ENCODE measurements at places on chromosomes 11 and 22.

DNA sequence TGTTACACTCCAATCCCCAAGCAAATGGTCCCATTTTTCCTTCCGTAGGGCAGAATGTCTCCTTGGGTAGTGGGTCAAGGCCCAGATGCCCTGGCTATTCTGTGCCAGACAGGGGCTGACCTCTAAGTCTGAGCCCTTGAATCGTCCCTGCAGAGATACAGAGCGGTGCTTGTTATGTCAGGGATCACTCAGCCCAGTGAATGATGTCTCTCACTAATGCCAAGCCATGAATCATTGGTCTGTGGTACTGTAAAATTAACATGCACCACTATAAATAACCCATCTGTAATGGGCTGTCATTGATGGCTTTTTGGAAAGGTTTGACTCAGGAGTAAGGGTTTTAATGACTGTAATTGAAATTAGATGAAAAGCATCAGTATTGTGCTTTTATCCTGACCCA lies 35.3 kb upstream of the KIRREL3 start:
- no peak for DNase-seq

DNA sequence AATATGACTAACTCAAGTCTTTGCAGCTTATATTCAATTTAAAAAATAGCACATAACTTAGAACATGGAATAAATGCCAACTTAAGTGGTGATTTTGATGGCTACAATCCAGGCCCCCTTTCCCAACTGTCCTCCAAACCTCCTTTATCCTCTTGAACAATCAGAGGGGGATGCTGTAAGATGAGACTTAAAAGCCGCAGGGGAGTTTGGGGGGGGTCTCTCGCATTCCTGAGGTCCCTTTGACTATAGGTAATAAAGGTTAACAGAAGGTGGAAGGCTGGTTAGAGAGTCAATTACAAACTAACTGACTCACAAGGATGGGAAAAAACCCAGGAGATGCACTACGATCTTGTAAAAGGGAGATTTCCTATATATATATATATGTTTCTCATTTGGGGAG lies 101.8 kb downstream of the KIRREL3 start:
- DNase-seq = no peak

DNA sequence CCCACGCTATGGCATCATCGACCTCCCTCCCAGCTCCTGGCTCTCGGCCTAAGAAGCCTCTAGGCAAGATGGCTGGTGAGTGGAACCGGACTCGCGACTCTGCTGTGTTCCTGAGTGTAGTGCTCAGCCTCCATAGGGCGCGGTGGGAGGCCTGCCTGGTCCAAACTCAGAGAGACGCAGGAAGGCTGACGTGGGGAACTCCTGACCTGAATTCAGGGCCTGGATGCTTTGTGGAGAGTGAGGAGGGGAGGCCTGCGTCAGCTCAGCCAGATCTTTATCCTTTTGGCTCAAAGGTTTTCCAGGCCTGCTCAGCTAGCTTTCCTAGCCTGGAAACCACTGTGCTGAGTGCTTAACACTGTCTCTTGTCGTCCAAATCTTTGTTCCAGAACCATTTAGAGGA lies 8.0 kb downstream of the TIRAP start:
- no peak for DNase-seq

DNA sequence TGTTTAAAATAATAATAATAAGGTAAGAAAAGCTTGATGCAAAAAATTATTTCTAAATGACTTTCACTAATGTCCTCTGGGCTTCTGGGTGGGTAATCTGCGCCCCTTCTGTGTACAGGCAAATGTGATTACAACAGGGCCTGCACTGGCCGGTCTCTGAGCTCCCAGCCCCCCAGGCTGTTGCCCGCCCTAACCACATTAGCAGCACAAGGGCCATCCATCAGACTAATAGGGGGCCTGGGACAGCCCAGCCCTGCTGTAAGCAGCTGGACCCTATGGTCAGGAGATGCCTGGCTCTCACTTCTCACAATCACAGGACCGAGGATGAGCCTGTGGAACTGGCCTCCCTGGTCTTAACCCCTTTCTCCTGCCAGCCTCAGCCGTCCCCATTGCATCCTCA lies 388.4 kb downstream of the BUD13 start:
- DNase-seq = no peak

DNA sequence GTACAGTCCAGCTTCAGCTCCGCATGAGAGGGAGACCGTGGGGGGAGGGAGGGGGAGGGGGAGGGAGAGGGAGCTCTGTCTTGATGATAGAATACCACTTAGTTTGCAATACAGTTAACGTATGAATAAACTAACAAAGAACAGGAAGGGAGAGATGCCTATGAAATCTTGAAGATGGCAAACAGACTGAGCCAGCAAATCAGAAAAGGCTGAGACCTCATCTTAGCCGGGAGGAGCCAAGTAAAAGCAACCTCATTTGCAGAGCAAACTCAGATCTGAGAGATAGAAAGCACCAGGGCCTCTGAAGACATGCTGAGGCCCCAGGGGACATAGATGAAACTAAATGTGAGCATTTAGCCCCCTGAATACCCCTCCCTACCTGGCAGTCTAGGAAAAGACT lies 23.0 kb downstream of the APLP2 start:
- DNase-seq = no peak

Data from LNCaP clone FGC (cell line).